ENCODE measurements at places on chromosomes 4 and X.

- no peak for DNase-seq
Measured at GRCh38 chr4:11702886-11703557, 274.3 kb upstream of the HS3ST1 start.

DNA sequence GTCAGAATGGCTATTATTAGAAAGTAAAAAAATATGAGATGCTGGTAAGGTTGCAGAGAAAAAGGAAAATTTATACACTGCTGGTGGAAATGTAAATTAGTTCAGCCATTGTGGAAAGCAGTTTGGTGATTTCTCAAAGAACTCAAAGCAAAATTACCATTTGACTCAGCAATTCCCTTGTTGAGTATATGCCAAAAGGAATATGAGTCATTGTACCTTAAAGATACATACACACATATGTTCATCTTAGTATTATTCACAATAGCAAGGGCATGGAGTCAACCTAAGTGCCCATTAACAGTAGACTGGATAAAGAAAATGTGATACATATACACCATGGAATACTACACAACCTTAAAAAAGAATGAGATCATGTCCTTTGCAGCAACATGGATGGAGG is 148.2 kb downstream of the COMMD8 start:
- no peak for DNase-seq

- DNase-seq = no peak
Measured at GRCh38 chrX:35696760-35697234, 101.3 kb upstream of the MAGEB16 start.

GRCh38 chr4:13436962-13437361 is 47.2 kb downstream of the RAB28 start:
- DNase-seq = no peak

- no peak for DNase-seq
Measured at GRCh38 chr4:145388043-145388442, 93.6 kb upstream of the SMAD1 start.

DNA sequence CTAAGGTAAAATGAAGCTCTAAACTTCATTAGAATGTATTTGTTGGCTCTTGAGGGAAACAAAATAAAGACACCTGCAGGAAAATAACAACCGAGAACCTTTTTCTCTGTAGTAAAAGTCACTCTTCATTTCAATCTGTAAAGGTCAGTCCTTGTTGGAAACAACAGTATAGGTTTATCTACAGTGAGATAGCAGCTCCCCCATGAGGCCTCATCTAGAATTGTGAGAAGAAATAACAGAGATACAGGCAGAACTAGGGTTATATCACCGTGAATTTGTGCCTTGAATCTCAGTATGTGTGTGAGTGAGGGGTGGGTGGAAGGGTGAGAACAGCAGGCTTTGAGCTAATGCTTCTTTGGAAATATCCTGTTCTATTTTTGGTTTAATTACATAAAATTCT is 107.8 kb upstream of the FMR1 start:
- no peak for DNase-seq

DNA sequence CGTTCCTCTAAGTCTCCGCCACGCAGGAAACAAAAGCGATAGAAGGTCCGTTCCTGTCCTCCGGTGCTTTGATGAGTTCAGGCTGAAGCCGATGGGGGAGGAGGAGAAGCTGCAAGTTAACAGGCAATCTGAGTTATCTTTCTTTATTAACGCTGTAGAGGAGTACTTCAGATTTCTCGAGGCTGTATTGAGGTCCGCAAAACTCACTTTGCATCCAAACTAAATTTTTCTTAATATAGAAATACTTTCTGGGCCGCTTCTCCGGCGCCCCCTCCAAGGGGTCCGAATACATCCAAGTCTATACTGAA is 395 bp upstream of the SOWAHB start:
- DNase-seq = no peak

- DNase-seq = no peak
Measured at GRCh38 chr4:118410138-118410537, 57.3 kb upstream of the PRSS12 start.

GRCh38 chr4:13829457-13829856 is 201.9 kb upstream of the BOD1L1 start:
- DNase-seq = no peak

GRCh38 chr4:88613417-88613875 is 21.2 kb downstream of the HERC3 start:
- DNase-seq = peak; percentile 30

DNA sequence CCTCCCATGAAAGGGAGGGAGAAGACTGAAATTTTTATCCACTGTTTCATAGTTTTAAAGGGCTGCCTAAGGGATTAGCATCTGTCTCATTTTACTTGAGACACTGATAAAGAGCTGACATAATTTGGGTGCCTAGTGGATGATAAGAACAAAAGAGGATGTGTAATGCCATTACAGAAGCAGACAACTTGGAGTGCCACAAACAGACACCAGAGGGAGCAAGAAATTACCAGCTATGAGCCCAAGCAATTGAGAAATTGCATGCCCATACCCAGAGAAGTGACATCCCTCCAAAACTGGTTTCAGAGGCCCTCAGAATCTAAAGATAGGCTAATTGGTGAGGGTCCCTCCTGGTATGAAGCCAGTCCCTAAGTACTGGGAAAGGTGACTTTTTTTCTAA is 38.5 kb upstream of the POU3F4 start:
- DNase-seq = no peak

GRCh38 chr4:1579901-1580691 is 104.0 kb downstream of the FAM53A start:
- DNase-seq = peak; percentile 89

GRCh38 chrX:104712515-104712914 is 146.5 kb downstream of the IL1RAPL2 start:
- DNase-seq = no peak

- no peak for DNase-seq
Measured at GRCh38 chr4:153365003-153365402, 20.5 kb downstream of the MND1 start.

DNA sequence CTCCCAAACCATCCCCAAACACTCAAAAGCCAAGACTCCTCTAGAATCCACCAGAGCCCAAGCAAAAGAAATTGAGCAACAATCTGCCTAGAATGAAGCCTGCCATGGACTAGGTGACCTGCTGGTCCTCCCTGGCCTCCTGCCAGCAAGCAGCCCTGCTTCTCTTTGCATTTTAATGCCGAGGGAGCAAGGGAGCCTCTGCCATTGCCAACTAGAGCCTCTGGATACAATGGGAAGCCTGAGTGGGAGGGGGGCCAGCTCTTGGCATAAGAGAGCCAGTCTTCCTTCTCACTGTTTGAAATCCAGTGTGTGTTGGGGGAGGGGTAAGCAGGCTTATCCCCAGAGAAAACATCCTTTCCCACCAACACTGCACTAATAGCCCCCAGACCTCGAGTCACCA is 1.5 kb upstream of the GDPD2 start:
- DNase-seq = no peak

- DNase-seq = no peak
Measured at GRCh38 chr4:152881974-152882373, 54.1 kb upstream of the FHDC1 start.

DNA sequence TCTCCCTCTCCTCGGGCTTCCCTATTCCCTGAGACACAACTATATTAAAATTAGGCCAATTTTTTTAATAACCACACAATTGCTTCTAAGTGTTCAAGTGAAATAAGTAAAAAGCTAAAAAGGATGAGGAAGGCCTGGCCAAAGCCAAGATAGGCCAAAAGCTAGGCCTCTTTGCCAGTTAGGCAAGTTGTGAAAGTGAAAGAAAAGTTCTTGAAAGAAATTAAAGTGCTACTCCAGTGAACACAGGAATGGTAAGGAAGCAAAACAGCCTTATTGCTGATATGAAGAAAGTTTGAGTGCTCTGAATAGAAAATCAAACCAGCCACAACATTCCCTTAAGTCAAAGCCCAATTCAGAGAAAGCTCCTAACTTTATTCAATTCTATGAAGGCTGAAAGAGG is 114.2 kb upstream of the FAT4 start:
- no peak for DNase-seq

DNA sequence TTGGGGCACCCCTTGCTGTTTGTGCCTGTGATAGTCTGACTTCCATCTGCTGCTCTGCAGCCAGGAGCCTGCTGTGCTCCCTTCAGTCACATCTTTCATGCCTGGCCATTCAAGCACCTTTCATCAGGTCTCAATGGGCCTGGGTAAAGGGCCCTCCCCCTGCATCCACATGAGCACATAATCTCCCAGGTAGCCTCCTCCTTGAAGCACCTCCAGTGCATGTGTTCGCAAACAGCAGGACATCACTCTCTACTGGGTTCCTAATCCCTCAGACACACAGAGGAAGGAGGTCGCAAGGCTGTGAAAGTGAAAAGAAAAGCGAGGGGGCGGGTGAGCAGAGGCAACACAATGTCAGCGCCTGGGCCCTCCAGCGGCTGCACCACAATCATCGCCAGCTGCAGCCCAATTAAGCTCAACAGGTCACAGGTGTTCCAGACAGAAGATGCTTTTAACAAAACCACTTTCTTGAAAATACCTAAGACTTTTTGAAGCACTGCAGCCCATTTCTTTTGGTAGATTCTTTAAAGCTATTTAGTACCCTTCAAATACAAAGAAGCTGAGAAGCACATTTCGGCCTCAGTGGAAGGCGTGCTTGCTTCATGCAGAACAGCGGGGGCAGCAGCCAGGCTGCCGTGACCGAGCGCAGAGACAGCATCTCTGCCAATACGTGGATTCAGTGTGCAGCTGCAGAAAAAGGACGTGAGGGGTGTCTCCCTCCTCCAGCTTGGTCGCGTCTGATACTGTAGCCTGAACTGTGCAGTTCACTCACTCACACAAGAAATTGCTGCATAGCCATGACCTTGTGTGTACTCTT is 92.2 kb upstream of the SPRY1 start:
- DNase-seq = no peak

GRCh38 chr4:8417071-8417614 is 23.4 kb downstream of the ACOX3 start:
- DNase-seq = no peak

DNA sequence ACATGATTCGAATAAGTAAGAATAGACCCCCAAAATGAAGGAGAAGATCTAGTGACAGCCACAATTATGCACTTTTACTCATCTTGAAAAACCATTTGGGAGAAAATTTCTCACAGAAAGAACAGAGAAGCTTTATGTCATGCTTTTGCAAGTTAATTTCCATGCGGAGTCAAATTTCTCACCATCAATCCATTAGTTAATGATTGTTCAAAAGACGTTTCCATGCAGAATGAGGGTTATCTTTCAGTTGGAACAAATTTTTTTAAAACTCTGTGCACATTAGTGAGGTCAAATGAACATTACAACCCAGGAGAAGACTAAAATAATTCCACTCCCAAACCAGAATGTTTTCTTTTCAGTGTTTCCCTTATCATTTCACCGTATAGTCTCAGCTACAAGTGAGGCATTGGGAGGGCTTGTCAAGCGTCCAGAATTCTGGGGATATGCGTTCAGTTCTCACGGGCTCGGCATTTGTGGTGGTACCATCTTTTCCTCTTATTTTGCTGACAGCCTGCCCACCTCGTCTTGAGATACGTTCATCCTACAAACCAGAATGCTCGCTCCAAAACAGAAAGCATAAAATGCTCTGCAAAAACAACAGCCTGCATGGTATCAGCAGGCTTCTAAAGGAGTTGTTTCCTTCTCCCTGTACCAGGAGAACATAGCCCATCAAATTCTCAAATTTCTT is 130.8 kb upstream of the TBL1X start:
- DNase-seq = no peak

- no peak for DNase-seq
Measured at GRCh38 chr4:153825691-153826090, 36.8 kb upstream of the SFRP2 start.

- DNase-seq = no peak
Measured at GRCh38 chr4:10021653-10022023, 341 bp upstream of the SLC2A9 start.

GRCh38 chr4:187171706-187172339 is 448.2 kb upstream of the FAT1 start:
- no peak for DNase-seq

GRCh38 chr4:22428441-22428840 is 87.4 kb downstream of the ADGRA3 start:
- DNase-seq = no peak

- DNase-seq = peak; percentile 20
Measured at GRCh38 chrX:79259073-79259689, 108.0 kb downstream of the ITM2A start.

- DNase-seq = no peak
Measured at GRCh38 chrX:148695255-148695654, 194.8 kb downstream of the AFF2 start.

DNA sequence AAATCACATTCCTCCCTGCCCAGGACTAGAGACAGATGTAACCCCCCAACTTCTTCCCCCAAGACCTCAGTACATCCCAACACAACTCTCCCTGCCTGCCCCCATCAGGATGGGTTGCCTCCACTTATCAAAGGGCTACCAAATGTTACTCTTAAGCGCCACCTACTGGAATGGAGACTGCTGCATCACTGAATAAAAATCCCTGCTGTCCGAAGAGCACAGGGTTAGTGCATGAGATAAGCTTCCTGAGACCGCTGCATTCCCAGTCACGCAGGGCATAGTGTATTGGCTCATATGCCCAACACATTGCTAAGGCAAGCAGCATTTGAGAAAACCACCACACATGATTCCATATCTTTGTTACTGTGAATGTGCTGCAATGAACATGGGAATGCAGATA is 544.5 kb downstream of the PPP4R3C start:
- DNase-seq = no peak

DNA sequence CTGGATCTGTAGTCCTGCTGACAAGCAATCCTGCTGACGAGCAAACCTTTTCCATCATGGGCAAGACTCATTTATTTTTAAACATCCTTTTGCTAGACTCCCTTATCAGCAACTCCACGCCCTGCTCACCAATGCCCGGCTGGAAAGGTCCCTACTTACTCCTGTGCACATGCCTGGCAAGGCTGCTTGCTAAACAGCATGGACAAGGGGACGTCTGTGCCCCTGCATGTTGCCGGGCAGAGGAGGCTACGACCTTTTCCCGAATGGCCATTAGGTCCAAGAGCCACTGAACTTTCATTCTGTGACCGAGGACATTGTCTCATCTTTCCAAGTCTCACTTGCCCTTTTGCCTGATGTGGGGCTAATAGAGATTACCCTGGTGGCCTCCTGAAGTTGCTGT is 98.6 kb downstream of the MGST2 start:
- no peak for DNase-seq

GRCh38 chrX:100368167-100368566 is 41.9 kb downstream of the PCDH19 start:
- no peak for DNase-seq

GRCh38 chrX:19585332-19586082 is 70.2 kb upstream of the MAP3K15 start:
- DNase-seq = no peak

DNA sequence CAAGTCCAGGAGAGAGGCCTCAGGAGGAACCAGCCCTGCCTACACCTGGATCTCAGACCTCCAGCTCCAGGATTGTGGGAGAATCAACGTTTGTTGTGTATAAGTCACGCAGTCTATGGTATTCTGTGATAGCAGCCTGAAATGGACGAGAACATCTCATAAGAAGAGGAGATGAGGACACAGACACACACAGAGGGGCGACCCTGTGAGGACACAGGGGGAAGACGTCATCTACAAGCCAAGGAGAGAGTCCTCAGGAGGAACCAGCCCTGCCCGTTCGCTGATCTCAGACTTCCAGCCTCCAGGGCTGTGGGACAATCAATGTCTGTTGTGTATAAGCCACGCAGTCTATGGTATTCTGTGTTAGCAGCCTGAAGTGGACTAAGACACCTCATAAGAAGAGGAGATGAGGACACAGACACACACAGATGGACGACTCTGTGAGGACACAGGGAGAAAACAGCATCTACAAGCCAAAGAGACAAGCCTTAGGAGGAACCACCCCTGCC is 20.3 kb downstream of the P2RY8 start:
- DNase-seq = no peak

GRCh38 chrX:134569306-134569705 is 89.0 kb downstream of the PLAC1 start:
- DNase-seq = no peak

GRCh38 chr4:183988874-183989273 is 83.8 kb downstream of the STOX2 start:
- DNase-seq = no peak
